ENCODE measurements at places on chromosomes 1 and 21.

GRCh38 chr21:45901061-45901690 is 80.4 kb upstream of the COL6A1 start:
- DNase-seq = no peak

- DNase-seq = no peak
These were observed 95.1 kb downstream of the RERE start for GRCh38 chr1:8722366-8722765.

DNA sequence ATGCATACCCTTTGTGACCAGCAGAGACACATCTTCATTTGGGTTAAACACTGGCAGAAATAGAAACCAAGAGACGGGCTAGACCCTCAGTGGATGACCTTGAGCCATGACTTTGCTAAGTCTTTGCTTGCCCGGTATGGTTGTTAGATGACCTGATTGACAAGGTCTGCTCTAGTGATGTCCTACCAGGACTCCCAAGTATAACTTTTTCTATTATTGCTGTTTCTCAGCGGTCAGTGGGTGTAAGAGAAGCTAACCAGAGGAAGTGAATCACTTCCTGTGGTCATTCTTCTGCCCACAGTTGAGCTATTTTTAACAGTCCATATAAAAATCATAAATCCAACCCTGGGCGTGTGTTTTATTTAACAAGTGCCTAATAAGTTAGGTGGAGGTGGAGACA is 126.2 kb upstream of the ETS2 start:
- no peak for DNase-seq

GRCh38 chr21:46194374-46195334 is 10.4 kb upstream of the SPATC1L start:
- no peak for DNase-seq

DNA sequence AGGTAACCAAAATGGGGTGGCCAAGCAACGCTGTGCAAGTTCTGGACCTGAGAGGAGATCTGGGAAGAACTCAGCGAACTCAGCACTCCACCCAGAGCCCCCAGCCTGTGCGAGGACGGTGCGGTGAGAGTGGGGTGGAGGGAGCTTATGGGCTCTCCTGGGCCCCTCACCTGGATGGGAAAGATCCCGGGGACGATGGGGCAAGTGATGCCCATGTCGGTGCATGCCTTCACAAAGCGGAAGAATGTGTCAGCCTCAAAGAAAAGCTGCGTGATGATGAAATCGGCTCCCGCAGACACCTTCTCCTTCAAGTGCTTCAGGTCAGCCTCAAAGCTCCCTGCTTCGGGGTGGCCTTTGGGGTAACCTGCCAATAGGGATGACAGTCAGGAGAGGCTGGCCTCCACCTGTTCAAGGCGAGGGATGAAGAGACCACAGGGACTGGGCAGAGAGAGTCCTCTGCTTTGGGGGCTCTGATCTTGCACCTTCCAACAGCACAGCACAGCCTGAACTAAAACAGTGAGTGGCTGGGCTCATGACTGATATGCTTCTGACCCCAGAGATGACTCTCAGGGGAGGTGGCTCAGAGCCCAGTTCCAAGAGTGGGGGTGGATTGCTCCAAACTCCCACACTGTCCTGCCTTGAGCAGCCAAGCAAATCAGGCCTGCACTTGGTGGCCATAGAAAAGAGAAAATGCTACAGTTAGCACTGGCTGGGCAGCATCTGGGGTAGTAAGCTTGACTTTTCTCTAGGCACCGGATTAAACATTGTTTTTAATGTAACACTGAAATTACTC is 9.5 kb downstream of the MTHFR start:
- no peak for DNase-seq

- no peak for DNase-seq
These were observed 97.6 kb downstream of the CC2D1B start for GRCh38 chr1:52268372-52268771.

- no peak for DNase-seq
These were observed 36.3 kb upstream of the CLIC4 start for GRCh38 chr1:24708938-24709337.

GRCh38 chr1:119254067-119254720 is 113.7 kb upstream of the WARS2 start:
- DNase-seq = no peak

GRCh38 chr1:218585511-218586184 is 240.5 kb downstream of the TGFB2 start:
- no peak for DNase-seq

DNA sequence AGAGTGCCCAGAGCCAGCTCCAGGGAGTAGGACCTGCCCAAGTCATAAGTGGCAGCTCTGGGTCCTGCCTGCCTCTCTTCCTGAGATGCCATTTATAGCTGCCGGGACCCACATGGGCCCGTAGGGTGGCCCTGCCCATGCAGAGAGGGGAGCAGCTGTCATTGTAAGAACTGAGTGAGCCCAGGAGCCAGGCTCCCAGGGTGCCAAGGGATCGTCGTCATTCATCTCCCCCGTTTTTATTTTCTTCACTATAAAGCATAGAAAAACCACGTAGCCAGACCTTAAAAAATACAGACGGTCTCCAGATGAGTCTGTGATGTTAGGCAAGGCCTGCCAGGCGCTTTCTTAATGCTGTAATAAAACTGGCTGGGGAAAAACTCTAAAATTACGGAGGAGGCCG is 90.7 kb downstream of the IGSF21 start:
- DNase-seq = no peak

DNA sequence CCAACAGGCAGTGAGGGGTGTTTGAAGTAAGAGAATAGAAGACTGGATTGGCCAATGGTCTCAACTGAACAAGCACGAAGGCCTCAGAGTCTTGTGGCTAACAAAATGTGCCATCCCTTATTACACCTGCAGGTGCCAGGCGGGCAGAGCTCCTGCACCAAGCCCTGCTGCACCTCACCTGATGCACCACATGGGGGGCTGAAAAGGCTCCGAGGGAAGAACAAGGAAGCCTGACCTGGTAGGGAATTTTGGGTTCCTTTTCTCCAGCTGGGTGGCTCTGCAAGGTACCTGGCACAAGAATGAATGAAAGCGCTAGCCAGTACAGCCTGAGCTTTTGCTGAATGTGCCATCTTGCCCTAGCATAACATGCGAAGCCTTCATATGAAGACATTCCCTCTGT is 9.7 kb downstream of the HSD3B1 start:
- DNase-seq = no peak

GRCh38 chr1:226884966-226885820 is 14.8 kb downstream of the PSEN2 start:
- no peak for DNase-seq

- no peak for DNase-seq
These were observed 21.8 kb downstream of the MIS18A start for GRCh38 chr21:32256873-32257620.

DNA sequence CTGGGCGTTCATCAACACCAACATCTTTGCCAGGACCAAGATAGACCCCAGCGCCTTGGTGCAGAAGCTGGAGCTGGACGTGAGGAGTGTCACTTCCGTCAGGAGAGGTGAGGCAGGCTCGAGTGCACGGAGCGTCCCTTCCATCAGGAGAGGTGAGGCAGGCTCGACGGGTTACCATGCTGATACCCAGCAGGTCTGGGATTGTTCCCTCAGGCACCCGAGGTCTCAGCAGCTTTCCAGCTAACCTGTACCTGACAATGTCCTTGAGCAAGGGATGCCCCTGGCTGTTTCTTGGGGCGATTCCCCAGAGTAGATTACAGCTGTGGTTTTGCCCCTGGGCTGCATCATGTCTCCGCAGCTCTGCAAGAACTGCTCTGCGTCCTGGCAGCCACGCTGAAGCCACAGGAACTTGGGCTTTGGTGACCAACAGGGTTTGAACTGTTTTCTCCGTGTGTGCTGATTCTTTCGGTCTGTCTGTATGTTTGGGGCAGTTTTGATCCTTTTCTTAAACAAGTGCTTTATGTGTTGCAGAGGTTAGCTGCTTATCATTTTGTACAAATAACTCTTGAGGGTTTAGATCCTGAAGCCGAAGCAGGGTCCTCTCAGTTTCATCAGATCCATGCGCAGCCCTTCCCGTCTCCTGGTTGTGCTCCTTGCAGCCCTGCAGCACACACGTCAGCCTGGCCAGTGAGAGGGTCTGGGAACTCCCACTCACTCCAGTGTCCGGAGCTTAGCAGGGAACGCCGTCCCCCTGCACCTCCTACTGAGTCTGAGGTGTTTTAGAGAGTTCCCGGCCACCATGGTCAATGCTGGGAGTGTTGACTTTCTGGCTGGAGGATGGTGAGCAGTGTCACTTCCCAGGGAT is 4.1 kb downstream of the SLX9 start:
- DNase-seq = no peak

DNA sequence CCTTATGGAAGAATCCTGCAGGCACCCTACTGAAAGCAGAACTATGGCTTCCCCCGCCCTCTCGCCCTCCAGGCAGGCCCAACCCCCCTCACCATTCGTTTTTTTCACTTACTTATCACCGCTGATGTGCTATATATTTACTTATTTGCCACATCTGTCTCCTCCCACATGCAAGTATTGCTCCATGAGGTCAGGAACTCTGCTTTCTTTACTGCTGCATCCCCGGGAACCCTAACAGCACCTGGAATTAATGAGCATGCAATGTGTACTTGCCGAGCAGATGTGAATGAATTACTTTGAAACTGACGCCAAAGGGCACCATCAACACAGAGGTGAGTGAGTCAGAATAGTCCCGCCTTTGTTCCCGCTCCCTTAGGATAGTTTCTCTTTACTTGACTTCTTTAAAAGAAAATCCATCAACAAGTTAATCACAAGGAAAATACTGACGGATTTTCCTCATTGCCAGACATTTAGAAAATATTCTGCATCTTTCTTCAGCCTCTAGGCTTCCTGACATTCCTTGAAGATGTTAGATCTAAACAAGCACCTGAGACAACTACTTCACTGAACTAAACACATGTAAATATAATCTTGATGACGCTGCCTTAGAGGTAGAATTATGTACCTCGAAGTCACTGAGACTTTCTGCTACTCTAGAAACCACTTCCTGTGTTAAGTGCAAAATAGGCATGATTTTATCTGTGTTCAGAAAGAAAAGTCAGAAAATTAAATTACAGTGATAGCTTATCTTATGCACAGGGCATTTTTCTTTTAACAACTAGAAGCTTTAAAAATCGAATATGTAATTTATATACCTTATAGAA is 17.5 kb upstream of the RAB4A start:
- no peak for DNase-seq

DNA sequence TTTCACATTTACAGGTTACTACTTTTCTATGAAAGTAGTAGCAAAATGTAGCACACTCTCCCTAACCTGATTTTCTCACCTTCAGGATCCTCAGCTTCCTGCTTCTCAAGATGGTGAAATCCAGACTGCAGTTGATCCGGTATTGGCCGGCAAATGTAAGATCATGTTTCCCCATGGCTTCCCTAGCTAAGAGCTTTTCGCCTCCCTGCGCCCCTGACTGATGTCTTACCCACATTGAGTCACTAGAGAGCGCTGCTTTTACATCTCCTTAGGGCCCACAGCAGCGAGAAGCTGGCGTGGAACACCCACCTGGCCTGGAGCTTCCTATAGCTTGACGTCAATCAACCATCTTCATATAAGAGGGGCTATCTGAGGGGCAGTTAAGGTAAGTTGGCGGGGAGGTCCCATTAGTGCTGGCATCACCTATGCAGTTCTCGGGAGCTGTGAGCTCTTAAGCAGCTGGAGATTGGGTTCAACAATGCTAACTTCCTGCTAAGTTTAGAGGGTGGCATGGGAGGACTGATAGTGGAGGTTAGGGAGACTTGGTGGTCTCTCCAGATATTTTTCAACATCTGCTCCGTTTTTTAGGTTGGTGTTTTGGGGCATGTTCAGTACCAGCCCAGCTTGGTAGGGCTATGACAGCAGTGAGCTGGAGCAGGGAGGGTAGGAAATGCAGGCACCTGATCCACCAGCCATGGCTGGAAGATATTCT is 5.5 kb downstream of the PTPN7 start:
- DNase-seq = no peak

DNA sequence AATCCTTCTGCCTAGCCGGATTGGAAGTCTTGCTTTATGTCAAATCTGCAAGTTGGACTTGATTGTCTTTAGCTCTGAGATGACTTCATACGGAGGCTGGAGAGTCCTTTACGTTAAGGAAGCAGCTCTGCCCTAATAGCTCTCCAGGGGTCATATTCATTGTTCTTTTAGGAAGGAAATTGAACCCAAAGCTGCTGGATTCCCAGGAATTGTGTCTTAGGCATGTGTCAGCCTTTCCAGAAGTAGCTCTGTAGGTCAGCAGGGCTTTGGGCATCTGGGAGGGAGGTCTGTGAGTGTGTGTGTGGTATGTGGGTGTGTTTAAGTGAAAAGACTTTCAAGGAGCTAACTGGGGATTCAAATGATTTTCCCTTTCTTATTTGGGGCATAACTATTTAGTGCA is 82.4 kb downstream of the ABCA4 start:
- DNase-seq = no peak

DNA sequence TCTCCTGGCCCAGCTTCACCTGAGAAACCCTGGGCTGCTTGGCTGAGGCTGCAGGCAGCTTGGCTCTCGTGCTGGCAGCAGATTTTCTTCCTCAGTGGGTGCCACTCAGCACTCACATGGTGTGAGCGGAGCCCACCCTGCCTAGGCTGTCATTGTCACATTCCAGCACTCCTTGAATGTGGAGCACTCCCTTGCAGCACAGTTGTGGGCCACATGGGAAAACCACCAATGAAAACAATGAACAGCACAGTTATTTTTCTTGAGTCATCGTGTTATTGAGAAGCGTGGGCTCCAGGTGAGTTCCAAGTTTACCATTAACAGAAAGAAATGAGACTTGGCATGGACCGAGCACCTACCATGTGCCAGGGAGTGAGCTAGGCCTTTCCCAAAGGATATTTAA is 27.2 kb upstream of the TRIM67 start:
- DNase-seq = no peak

DNA sequence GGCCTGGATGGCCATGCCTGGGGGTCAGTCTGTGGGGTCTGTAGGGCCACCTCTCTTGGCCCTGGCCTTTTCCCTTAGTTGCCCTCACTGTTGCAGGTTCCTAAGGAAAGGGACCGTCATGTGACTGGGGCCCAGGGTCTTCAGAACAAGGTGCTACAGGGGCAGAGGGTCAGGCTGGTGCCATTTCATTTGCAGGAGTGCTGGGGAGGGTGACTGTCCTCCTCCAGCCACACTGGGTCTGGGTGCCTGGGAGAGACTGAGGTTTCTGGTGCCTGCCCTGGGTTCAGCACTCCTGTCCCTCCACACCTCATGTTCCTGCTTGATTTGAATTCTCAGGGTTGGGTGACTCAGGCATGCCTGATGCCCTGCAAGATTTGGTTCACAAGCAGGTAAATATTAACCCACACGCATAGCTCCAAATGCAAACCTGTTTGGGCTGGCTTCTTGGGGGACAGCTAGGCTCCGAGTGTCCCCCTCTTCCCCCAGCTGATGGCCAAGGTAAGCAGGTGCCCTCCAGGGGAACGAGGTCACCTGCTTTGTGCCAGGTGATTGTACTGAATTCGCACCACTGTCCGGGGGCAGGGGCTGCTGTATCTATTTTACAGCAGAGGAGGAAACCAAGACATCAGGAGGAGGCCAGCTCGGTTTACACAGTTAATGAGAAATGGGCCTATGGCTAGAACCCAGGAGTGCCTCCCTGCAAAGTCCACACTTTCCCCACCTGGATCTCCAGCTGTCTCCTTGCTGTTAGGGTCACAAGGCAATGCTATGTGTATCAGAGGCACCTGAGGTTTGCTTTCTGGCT is 20.3 kb downstream of the ARHGEF10L start:
- no peak for DNase-seq

Measured in cortex of kidney (tissue), 1 donor.